RWPE2 (cell line): ENCODE measurements at places on chromosomes 1 and 21.

GRCh38 chr1:76501136-76501535, 366.1 kb upstream of the ST6GALNAC5 start:
- no peak for DNase-seq

DNA sequence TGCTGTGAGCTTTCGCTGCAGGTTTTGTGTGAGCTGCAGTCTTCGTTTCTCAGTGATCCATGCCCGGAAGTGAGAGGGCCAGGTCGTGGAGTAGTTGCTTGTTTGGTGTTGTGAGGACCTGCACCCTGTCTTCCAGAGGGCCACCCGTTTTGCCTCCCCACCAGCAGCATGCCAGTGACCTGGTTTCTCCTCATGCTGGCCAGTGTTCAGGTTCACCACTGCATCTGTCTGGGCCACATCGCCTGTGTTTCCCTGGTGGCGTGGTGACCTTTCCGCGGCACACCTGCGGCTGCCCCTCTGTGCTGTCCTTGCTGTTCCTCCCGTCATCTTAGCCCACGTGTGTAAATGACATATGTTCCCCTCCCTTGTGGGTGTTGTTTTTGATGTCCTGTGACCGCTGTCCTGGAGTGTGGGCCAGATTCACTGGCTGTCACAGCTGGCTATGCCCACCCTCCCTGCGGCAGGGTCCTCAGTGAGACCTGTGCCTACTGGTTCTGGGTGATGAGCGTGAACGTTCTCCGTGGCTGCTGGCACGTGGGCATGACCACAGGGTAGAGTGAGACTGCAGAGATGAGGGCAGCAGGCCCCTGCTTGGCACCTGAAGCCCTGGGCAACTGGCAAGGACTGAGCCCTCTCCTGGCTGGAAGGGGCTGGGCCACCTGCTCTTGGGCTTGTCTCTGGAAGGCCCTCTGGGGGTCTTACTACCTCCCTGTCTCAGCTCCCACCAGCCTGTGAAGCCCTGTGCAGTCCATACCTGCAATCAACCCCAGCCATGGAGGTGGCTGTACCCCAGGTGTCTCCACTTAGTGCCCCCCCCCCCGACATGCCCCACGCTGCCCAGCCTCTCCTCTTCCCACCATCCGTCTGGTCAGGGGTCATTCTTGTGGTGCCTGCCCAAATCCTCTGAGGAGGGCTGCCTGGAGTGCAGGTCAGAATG, 7.3 kb downstream of the IBA57 start:
- DNase-seq, result no peak

DNA sequence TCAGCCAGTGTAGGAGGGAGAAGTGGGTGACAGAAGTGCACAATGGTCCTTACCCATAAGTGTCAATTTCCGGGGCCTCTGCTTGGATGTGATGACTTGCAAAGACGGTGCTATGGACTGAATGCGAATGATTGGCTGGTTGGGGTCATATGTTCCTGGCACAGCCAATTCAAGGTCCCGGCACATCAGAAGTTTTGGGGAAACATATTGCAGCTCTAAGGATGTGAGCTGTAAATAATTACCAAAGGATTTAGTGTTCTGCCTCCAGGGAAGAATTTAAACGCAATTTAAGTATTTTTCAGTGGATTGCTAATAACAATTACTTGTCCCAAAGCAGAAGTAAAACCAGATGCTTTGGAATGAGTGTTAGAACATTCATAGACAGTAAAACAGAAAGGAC, 26.9 kb upstream of the EXOSC10 start:
- no peak for DNase-seq

DNA sequence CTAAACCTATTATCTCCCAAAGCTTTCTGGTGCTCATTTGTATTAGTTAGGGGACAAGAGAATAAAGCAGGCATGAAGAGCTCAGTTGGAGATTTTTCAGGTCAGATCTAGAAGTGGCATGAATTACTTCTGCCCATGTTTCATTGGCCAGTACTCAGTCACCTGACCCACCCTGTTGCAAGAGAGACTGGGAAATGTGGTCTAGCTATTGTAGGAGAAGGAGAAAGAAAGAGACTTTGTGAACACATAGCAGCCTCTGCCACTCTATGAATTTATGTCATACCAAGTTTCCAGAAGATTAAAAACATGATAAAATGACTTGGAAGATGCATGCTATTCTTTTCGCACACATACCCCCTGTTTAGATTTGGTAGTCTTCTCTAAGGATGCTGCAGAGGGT, 302.3 kb upstream of the RUNX1 start:
- DNase-seq, result no peak

DNA sequence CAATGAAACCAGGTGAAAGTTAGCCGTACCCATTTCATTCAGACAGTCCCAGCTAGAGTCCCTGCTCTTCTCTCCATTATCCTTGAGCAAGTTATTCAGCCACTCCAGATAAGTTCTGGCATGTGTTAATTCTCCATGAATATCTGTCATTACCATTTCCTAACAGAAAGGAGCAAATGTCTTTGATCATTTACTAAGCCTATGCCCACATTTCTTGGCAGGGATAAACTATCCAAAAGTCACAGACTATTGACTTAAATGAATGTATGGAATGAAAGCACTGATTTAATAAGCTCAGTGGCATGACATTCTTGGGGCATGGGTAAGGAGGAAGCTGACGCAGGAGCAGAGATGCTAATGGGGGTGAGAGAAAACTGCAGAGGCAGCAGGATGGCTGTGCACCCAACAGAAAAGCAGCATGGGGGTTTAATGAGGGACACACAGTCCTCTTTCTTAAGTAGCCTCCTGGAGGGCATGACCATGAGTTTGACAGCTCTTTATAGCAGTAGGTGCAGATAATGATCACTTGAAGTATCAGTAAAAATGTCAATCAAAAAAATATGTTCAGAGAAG, 17.6 kb upstream of the DHCR24 start:
- no peak for DNase-seq

DNA sequence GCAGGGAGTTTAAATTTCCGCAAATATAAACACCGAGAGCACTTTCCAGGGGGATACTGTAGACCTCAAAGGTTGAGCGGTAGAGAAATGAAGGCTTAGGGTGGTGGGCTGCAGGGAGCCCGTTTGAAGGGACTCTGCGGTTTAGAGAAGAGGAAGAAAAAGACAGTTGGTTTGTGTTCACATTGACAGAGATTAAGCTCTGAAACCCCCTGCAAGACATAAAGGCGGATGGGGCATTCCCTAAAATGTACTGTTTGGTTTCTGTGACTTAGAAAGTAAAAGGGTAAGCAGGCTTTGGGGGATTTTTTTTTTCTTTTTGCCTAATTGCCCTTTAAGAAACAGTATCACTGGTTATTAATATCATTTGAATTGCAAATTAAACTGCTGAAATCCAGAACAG, 1.3 kb downstream of the KAZN start:
- DNase-seq, result no peak

- no peak for DNase-seq
These were observed 64.6 kb upstream of the GPR153 start for GRCh38 chr1:6325482-6325881.

- DNase-seq, result no peak
These were observed 21.8 kb downstream of the TRPM2 start for GRCh38 chr21:44375281-44375651.

GRCh38 chr1:221794079-221794670, 52.3 kb upstream of the DUSP10 start:
- DNase-seq, result no peak

GRCh38 chr21:33067043-33067442, 2.9 kb upstream of the OLIG1 start:
- DNase-seq, result no peak

DNA sequence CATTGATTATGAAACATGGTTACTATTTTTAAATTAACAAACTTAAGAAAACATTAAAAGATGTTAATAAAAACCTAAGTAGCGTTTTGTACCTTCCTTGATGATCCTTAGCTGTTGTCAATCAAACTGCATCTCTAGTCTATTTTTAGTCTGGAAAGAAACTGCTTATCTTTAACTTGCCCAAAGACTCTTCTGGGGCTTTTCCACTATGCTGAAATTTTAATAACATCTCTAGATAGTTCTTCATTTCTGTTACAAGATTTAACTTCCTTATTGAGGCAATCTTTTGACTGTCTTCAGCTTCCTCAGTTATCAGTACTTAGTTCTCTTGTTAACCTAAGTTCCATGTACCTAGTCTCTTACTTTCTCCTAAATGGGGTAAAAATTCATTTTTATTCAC, 135.9 kb upstream of the HMCN1 start:
- no peak for DNase-seq

DNA sequence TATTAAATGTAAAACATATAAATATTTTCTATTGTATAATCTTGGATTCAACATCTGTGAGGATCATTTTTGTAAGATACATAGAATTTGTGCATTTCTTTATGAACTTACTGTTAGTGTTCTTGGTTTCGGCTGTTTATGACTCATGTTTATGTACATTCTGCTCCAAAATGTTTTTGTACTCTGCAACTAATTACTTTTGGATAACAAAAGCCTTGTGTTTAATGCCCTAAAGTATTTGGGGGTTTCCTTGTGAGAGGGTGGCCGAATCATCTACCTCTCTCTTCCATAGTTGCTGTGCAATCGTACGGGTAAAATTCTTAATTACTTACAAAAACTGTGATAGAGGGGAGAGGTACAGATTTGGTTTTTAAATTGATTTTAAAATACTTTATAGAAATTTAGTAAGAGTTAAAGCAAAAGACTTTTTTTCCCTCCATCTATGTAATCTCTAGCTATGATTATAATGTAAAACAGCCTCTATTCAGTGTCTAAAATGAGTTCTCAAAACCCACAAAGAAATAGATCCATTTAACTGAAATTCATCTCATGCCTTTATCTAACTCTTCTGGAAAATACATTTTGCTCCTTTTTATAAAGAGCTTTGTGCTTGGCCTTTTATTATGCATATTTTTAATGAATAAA, 38.7 kb upstream of the LRRC8C start:
- no peak for DNase-seq

- DNase-seq, result no peak
These were observed 397.9 kb downstream of the BRINP2 start for GRCh38 chr1:177568622-177569021.

GRCh38 chr21:34924771-34925419, 124.2 kb downstream of the RUNX1 start:
- DNase-seq, result no peak
